ENCODE measurements at places on chromosomes 11 and 22.

- DNase-seq: no peak
Observed at GRCh38 chr11:44834846-44835245, 108.1 kb downstream of the TSPAN18 start.

- no peak for DNase-seq
Observed at GRCh38 chr22:35835998-35836691, 118.5 kb downstream of the APOL5 start.

DNA sequence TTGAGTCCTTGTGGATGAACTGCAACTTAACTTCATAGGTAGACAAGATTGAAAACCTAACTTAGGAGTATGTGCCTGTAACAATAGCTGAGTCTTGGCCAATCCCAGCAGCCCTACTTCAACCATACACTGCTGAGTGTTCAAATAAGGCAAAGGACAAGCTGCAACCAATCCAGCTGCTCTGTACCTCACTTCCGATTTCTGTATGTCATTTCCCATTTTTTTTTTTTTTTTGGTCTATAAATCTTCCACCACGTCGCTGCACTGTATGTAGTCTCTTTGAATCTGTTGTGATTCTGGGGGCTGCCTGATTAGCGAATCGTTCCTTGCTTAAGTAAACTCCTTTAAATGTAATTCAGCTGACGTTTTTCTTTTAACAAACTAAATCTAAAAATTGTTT, 35.4 kb upstream of the FLI1 start:
- DNase-seq: no peak

GRCh38 chr22:44003405-44004103, 20.5 kb upstream of the PARVB start:
- no peak for DNase-seq

- DNase-seq: no peak
Observed at GRCh38 chr11:9222654-9223053, 42.5 kb downstream of the DENND5A start.

DNA sequence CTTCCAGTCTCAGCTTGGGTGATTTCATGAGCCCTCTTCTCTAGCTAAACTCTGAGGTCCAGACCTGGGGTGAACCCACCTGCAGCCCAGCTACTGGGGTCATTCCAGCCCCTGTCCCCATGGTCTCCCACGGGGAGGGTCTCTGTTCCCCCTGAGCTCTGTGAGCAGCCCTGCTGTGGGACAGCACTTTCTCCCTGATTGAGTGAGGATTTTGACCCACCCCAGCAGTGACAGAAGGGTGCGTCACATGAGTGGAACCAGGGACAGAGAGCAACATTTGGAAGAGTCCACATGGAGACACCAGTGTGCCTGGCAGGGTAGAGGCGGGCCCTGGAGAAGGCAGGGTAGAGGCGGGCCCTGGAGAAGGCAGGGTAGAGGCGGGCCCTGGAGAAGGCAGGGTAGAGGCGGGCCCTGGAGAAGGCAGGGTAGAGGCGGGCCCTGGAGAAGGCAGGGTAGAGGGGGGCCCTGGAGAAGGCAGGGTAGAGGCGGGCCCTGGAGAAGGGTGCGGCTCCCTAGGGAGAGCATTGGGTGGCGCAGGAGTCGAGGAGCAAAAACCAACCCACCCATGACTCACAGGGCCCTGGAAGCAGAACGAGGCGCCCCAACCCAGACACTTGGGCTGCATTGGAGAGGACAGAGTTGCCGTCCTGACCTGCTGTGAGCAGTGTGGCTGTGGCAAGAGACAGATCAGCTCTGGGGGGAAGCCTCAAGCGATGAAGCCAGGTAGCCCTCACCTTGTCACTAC, 227.7 kb upstream of the B3GAT1 start:
- DNase-seq: no peak

- DNase-seq: no peak
Observed at GRCh38 chr11:76685831-76686230, 15.3 kb upstream of the LRRC32 start.

DNA sequence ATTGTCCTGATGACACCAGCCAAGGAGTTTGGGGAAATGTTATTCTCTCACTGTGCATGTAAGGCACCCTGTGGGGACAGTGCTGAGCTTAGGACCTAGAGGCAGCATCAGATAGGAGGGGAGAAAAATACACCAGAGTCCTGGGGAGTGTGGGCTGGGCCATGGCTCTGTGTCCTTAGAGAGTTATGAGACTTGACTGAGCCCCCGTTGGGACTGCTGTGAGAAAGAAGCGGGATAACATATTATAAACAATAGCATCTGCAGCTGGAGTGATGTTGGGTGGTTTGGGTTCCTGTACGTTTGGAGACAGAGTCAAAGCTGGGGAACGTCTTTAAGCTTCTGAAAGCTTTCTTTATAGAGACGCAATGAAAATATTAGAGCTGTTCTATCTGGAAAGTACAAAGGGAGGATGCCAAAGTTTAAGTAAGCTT, 90.9 kb upstream of the CRTAM start:
- DNase-seq: no peak

DNA sequence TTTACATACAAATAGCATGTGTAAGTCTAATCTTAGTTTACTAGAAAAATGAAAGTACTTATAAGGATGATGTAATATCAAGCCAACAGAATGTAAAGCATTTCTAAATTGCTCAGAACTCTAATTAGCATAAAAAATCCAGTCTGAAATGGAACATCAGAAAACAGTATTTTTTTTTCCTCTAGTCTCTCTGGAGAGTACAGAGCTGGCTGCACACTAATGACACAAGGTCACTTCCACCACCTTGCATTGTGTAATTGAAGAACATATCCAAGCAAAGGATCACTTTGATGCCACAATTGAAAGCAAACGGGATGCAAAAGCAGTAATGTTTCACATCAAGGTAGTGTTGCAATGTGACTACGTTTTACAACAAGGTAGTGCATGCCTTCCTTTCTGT, 548.0 kb upstream of the LUZP2 start:
- DNase-seq: no peak

GRCh38 chr11:18540207-18541009, 13.7 kb upstream of the TSG101 start:
- no peak for DNase-seq

- no peak for DNase-seq
Observed at GRCh38 chr22:36075230-36075629, 46.6 kb upstream of the RBFOX2 start.

GRCh38 chr11:108973402-108974162, 308.7 kb downstream of the DDX10 start:
- DNase-seq: no peak

GRCh38 chr11:99316776-99317520, 296.2 kb downstream of the CNTN5 start:
- no peak for DNase-seq

GRCh38 chr22:26825960-26826935, 168.9 kb downstream of the MIAT start:
- no peak for DNase-seq

- DNase-seq: no peak
Observed at GRCh38 chr22:45503050-45503815, 550 bp downstream of the FBLN1 start.

GRCh38 chr22:36644333-36644757, 59.2 kb downstream of the CACNG2 start:
- peak; percentile 2 for DNase-seq

DNA sequence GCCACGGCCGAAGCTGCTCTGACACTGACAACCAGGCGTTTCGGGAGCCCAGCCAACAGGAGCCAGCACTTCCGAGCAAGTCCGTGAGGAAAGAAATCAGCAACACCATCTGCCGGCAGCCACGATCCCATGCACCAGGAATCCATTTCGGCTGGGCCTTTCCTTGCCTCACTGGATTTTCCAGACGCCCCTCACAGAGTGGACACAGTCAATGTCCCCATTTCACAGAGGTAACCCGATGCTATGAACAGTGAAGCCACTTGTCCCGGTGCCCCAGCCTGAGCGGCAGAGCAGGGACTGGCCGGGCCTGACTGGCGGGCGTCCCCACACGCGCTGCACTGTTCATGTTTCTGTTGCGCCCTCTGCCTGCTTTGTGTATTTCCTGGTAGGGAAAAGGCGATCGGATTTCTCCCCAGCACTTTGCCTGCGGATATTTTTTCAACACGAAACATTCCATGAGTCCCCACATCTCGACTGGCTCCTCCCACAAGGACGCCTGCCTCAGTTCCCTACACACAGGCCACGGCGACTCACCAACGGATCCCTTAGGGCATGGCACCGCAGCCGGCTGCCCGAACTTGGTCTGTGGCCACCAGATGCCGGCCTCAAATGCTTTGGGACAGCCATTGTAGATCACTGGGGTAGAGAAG, 55.3 kb downstream of the TRMU start:
- DNase-seq: no peak

DNA sequence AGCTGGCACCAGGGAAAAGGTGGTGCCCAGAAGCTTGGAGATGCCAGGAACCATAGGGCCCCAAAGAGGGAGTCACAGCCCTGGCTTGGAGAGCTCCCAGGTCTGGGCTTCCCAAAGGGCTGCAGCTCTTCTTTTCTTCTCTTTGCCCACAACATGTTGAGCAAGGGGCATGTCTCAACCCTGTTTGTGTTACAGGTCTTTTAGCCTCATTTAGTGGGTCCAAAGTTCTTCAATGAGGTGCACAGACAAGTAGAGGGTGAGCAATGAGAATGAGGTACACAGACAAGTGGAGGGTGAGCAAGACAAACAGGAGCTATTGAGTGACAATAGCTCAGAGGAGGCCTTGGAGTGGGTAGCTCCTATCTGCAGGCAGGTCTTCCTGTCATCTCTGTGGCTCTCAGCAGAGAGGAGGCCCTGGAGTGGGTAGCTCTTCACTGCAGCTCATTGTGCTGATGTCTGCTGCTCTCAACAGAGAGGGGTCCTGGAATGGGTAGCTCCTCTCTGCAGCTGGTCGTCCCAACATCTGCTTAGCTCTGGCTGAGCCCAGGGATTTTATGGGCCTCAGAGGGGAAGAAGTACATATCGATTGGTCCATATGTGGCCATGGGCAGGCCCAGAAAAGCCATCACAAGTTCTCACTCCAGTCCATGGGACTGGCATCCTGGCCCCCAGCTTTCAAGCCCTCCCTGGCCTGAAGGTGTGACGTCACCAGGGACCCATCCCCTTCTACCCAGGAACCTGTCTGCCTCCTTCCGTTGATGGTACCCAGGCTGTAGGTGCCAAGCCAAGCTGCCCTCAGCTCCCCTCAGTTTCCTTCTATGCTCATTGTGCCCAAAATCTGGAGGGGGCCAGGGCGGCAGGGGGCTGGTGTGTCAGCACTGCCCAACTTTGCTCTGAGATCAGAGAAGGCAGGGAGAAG, 34.9 kb downstream of the WBP2NL start:
- no peak for DNase-seq

DNA sequence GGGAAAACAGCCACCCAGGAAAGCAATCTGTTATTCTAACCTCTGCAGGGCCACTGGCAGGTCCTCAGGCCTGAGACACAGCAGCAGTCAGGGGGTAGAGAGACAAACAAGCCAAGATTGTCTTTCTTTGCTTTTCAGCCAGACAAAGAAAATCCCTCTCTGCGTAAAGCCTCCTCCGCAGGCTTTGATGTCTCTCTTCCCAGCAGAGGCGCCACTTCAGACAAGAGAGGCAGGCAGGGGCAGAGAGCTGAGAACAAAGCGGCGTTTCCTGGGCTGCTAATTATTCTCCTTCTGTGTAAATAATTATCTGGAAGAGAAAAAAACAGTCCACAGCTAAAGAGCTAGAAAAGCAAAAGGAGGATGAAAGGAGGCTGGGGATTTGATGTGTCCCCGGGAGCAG, 102.7 kb upstream of the SEZ6L start:
- DNase-seq: no peak

Measured in stimulated activated CD4-positive, alpha-beta T cell treated with anti-CD3 and anti-CD28 coated beads, Interleukin-12 subunit alpha, Interleukin-12 subunit beta, amount 100 ng/mL, for 4 hours (primary cell).